CD4-positive, alpha-beta T cell treated with Interleukin-2 at 100 ng/mL for 4 hours (primary cell): ENCODE measurements at places on chromosomes 3 and 15.

- no peak for DNase-seq
These were observed 28.5 kb downstream of the SHC4 start for GRCh38 chr15:48935236-48935635.

- no peak for DNase-seq
These were observed 21.2 kb downstream of the PRKAR2A start for GRCh38 chr3:48826451-48826850.

DNA sequence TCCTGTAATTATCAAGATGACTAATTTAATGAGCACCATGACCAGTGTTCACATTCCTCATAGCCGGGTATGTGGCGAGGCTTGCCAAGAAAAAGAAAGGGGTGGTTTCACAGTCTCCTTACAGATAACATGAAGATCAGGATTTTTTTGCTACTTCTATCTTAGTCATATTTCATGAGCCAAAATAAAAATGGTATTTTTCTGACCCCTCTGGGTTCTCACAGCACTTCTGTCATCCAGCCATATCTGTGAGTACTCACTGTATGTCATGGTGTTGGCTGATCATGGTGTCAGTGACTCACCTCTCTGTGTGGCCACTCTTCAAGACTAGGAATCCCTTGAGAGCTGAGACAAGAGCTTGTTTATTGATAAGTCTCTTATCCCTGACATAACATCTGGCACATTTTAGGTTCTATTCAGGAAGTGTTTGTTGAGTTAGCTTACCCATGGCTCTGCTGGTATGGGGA lies 130.5 kb upstream of the LMCD1 start:
- DNase-seq = no peak

GRCh38 chr3:31265646-31266428 lies 266.9 kb upstream of the STT3B start:
- DNase-seq = no peak

DNA sequence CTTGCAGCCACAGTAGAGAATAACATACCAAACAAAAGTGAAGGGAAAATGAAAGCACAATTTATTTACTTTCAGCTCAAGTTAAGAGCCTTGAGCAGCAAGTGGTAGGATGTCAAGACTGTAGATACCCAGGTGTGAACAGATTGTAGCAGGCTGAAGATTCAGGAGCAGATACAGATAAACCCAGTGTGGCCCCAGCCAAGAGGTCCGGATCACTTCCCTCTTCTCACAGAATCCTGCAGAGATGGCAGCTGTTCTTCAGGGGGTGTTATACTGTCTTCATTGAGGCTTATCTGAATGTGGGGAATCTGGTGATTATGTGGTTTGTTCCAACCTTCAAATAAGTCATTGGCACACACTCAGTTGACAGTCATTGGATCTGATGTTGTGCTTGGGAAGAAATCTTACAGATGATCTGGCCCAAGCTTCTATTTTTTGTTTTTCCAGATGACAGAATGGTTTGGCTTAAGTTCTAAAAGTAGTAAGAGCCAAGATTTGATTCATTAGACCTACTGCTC lies 2.2 kb downstream of the STARD9 start:
- no peak for DNase-seq

DNA sequence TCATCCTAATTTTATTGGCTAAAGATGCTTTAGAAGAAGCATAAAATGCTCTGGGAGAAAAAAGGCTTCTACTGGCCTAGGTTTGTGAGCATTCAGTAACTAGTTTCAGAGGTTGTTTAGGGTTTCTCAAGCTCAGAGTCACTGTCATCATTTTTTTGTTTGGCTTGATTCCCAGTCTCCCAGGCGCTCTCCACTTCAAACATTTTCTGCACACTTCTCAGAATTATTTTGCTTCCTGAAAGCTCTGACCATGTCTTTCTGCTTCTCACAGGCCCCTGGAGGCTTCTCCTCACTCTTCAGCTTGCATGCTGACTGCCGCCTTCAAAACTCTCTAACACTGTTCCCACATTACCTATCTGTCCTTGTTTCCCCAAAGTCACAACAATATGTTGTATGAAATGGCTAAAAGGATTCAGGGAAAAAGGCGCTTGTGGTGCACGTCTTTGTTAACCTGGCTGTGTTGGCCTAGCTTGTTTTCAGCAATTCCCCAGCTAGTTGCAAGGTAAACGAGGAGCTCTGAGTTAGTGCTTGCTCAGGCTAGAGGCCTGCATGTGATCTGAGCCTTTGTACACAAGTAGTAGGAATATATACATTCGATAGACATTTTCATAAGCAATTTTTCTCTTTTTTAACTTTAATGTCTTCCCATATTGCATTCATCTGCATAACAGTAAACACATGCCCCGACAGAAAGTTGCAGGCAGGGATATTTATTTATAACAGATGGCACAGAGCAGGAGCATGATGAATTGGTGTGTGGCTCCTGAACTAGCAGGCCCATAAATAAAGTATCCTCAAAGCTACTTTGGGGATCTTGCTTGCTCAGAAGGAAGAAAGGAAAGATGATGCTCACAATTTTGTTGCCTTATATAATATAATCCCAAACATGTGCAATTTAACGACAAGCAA lies 129.2 kb upstream of the DPH6 start:
- DNase-seq = no peak

GRCh38 chr15:81987628-81988027 lies 58.2 kb downstream of the MEX3B start:
- no peak for DNase-seq

- no peak for DNase-seq
These were observed at the start of gene LIPC for GRCh38 chr15:58431221-58432149. LIPC (plus strand) TSS chr15:58431991; CDS start chr15:58432033, 42 bp downstream.

GRCh38 chr3:514192-514591 lies 317.6 kb downstream of the CHL1 start:
- DNase-seq = no peak

DNA sequence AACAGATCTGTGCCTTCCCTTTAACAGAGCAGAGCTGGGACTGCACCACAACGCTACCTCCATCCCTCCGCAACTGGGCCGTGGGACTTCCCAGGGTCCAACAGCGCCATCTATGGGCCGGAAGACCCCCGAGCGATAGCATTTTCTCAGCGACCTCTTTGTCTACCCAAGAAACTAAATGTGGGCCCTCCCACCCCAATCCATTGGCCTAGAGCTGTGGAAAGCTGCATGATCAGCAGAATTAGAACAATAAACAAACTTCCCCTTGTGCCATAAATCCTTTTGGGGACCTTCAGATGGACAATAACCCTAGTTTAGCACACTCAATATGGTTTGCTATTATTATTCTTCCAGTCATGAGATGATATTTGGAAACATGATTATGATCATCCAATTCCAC lies 74.8 kb upstream of the NTRK3 start:
- DNase-seq = peak; percentile 3

GRCh38 chr3:63582943-63583500 lies 69.5 kb upstream of the SNTN start:
- no peak for DNase-seq

GRCh38 chr15:89109238-89109637 lies 21.0 kb downstream of the ABHD2 start:
- DNase-seq = no peak

- DNase-seq = no peak
These were observed 10.3 kb downstream of the USP13 start for GRCh38 chr3:179663093-179663492.

GRCh38 chr3:98026425-98027084 lies 8.6 kb downstream of the GABRR3 start:
- no peak for DNase-seq

DNA sequence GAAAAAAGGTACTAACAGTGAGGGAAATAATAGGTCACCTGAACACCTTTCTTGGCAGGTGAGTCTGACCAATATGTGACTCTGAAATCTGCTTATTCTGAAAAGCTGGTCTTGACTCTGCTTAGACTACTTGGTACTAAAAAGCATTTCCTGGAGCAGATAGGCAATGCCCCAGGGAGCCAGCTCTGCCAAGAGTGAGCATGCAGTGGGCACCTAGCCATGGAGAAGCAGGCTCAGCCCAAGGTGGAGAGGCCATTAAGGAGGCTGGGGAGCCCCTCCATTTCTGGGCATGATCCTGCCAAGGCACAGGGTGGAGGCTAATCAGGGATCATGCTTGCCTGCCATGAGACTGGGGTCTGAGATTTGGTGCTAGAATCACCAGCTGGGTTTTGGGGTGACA lies 1.6 kb upstream of the LTF start:
- DNase-seq = no peak

GRCh38 chr3:53483821-53484220 lies 10.6 kb upstream of the CACNA1D start:
- DNase-seq = no peak

DNA sequence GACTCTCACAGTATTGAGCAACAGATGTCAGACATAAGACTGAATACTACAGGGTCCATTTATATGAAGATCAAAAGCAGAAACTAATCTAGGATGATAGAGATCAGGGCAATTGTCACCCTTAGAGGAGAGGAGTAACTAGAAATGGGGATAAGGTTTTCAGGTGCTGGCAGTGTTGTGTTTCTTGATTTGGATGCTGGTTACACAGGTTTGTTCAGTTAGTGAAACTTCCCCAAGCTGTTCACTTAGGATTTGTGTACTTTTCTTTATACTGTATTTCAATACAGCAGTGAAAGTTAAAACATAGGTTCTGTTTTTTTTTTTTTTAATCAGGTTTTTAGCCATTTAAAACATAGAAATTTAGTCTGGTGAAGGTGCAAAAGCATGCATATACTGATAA lies 39.1 kb upstream of the CMTM7 start:
- no peak for DNase-seq

- DNase-seq = no peak
These were observed 17.0 kb downstream of the TMEM62 start for GRCh38 chr15:43150191-43150929.

DNA sequence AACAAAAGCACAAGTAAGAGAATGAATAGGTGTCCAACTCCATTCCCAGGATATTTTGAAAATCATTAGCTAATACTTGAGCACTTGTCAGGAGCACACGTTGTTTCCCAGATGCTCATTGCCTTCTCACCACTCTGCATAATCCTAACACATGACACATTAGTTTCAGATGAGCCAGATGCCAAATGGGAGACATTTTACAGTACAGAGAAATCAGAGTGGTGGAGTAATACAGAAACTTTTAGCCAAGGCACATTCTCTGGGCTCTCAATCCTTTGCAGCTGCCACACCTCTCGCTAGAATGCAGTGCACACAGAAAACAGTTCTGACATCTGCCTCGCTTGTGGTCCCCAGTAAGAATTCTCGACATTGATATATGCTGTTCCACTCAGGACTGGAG lies 76.6 kb downstream of the P3H2 start:
- no peak for DNase-seq

DNA sequence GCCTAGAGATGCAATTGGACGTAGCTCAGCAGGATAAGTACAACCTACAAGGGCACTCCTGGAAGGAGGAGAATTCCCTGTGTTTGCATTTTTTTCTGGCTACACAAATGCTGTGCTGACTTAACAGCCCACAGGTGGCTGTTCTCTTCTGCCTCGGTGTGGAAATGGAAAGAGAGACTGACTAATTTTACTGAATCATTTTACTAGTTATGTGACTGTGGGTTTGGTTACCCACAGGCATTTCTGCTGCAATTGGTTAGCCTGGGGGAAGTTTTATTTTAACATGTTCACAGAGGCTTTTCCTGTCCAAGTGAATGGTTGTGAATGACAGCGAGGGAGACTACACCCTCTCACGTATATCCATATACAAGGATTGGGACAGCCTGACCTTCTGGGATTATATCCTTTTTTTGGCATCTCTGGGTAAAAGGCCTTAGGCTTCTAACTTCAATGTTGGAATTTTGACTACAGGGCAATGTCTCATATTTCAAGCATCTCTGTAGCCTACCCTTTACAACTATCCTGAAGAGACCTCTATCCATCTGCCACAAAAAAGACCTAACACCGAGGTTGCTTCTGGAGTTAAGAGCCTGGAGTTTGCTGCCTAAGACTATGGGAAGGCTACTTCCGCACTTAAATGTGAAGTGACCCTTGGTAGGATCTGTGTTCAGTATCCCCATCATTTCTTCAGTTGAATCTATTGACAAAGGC lies 67.2 kb upstream of the TP63 start:
- no peak for DNase-seq

DNA sequence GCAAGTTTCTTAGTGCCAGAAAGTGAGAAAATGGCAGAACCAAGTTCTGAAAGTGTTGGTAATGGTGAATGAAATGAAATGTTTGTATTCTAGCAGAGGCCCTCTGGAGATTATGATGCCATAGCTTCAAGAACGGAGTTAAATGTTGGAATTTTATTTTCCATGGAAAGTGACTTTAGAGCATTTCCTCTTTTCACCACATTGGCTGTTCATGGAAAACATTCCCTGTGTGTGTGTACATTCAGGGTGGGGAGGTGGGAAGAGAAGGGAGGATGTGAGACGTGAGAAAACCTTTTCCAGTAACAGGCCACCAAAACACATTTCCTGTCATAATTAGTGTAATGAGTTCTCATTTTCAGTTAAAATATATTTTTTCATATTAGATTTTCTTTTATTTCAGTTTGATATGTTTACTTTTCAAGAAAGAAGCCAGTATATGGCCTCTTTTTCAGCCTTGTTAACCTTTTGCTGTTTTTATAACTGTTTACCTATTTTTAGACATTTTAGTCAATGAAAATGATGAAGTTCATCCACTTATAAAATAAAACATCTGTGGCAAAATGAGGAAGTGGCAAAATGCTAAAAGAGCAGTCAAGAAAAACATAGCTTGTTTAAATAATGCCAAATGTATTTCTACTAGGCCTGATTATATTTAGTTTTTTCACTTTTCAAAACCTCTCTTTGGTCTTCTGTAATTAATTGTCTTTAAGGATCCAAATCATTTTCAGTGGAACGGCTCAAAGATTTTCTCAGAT lies 21.6 kb downstream of the SAMMSON start:
- no peak for DNase-seq

DNA sequence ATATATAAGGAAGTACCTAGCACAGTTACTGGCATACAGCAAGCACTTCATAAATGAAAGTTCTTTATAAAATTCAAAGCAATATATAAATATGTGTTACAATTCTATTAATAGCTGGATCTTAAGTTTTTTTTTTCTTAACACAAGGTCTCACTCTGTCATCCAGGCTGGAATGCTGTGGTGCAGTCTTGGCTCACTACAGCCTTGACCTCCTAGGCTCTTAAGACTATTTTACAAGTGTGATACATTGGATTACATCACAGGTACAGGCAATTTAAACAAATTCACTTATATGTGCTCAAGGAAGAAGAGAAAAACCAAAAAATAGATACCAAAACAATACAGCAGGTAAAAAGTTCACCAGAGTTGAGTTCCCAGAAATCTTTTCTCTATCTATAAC lies 60.6 kb downstream of the ZNF280D start:
- no peak for DNase-seq

DNA sequence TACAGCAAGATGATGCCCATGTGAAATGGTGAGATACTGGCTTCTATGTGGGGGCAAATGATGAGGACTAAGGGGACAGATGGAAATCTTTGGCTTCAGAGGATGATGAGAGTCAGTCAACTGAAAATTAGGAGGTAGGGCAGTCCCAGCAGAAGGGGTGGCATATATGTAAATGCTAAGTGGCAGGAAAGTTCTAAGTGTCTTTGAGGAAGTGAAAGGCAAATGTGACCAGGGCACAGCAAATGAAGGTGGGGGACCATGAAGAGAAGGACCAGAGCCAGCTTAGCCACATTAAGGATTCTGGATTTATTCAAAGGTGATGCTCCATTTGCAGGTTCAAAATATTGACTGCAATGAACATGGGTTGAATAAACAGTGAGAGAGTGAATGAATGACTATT lies 29.2 kb upstream of the LIMD1 start:
- no peak for DNase-seq

GRCh38 chr3:46406788-46407611 lies at the start of the genes CCR5AS and CCRL2:
CCR5AS (minus strand) TSS chr3:46407066.
CCRL2 (plus strand) TSS chr3:46407259; CDS start chr3:46408080, 821 bp downstream.
- peak; percentile 51 for DNase-seq

GRCh38 chr3:52433996-52434479 lies 10.9 kb downstream of the SEMA3G start:
- no peak for DNase-seq
